Stimulated activated CD8-positive, alpha-beta memory T cell treated with anti-CD3 and anti-CD28 coated beads, Interleukin-4, amount 100 ng/mL, for 24 hours (primary cell): ENCODE measurements at places on chromosomes 6 and 20.

DNA sequence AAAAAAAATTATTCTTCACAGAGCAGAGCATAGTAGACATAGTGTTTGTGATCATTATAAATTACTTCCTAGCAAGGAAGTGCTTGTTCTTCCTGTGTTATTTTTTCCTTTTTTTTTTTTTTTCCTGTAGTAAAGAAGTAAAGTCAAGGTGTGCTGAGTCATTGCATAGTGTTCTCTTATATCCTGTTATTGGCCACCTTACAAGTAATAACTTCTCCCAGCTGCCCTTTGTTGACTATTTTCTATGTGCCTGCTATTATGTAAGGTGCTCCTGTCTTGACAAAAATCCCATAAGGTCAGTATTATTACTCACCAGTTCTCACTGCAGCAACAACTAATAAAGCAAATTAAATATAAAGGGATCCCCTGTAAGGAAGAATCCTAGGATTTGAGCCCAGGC, 195.3 kb downstream of the GJA1 start:
- no peak for DNase-seq

DNA sequence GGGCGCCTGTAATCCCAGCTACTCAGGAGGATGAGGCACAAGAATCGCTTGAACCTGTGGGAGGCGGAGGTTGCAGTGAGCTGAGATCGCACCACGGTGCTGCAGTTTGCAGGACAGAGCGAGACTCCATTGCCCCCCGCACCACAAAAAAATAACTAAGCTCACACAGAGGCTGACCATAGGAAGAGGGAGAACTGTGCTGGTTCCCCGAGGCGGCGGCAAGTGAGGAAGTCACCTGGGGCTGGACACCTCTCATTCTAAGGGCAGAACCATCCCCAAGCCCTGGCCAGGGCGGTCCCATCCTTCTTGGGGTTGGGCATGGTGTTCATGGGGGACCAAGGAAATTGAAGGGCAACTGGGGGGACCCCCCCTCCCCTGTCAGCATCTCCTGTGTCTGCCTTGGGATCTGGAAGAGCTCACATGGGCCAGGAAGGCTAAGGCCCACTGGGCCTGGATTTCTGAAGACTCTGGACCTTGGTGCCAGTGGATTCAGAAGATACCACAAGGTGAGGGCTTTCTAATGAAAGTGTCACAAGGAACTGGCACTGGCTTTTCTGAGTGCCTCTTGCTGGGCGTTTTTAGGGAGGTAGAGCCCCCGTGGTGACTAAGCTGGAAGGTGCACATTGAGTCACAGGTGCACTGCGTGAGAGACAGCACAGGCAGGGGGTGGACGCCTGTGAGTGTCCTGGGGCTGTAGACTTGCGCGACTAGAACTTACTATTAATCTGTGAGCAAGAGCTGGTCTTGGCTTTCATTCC, 11.5 kb downstream of the IRF4 start:
- peak; percentile 42 for DNase-seq

GRCh38 chr20:59782986-59783640, 150.3 kb downstream of the SYCP2 start:
- DNase-seq, result peak; percentile 15

DNA sequence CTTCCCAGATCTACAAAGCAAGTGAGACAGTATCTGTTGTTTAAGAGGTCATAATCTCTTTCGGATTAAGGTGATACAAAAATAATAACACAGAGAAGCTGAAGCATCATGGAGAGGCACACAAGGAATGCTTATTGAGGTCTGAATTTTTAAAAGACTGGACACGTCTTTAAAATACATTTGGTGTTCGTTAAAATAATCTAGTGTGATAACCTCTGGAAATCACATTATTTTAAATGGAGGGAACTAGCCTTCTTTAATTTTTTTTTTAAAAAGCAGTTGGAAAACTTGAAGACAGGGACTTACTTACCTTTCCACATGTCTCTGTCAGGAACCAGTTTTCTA, 1.9 kb upstream of the LRRC1 start:
- DNase-seq, result no peak

DNA sequence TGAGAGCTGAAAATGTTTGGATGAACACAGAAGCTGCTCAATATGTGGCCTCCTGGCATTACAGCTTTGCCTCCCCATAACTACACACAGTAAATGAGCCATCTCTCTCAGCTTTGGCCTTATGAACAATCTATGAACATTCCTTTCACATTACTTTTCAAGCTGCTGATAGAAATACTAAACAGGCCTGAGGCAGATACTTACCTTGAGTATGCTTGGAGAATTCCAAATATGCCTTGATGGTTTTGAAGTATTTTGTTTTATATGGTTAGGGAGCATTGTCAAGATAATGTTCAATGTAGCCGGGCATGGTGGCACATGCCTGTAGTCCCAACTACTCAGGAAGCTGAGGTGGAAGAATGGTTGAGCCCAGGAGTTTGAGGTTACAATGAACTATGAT, 104.5 kb downstream of the CD24 start:
- DNase-seq, result no peak

DNA sequence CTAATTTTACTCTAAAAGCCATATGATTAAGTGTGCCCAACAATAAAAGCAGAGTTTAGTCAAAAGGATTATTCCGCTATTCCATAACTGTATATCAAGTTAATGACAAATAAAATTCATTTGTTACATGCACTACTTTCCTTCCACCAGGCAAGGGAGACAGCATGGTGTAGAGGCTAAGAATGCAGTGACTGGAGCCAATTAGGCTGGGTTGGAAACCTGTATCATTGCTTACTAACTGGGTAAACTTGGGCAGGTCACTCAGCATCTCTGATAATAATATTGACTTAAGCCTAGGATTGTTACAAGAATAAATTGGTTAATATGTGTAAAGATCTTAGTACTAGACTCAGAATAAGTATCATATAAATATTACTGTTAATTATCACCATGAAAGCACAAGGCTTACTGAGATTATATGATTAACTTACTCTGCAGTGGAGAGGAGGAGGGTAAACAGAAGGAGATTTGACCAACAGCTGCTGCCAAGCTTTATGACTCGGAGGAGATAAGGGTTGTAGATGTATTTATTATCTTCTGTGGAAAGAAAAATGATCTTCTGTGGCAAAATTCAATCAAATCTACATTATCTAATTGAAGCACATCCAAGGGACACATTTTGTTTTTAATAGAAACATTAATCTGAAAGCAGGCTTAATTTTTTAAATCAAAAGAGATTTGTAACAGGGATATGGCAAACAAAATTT, 1459.9 kb downstream of the GRIK2 start:
- DNase-seq, result no peak

- no peak for DNase-seq
These were observed 3.4 kb downstream of the UBE3D start for GRCh38 chr6:83062225-83062624.

- DNase-seq, result no peak
These were observed 176.5 kb downstream of the DLL1 start for GRCh38 chr6:170114187-170114945.

DNA sequence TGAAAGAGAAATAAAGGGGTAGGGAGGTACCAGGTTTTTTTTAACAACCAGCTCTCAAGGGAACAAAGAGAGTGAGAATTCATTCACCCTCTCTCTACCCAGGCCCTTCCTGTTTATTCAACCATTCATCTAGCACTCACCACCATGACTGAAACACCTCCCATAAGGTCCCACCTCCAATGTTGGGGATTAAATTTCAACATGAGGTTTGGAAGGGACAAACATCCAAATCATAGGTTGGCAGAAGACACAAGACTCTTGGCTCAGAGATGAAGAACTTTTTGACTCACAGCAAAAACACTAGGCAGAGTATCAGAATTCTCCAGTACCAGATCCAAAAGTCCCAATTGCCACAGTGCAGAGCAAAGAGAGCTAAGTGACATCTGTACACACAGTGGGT, 186.3 kb downstream of the EDN1 start:
- no peak for DNase-seq

- DNase-seq, result no peak
These were observed 9.3 kb downstream of the NAPB start for GRCh38 chr20:23412026-23412425.

DNA sequence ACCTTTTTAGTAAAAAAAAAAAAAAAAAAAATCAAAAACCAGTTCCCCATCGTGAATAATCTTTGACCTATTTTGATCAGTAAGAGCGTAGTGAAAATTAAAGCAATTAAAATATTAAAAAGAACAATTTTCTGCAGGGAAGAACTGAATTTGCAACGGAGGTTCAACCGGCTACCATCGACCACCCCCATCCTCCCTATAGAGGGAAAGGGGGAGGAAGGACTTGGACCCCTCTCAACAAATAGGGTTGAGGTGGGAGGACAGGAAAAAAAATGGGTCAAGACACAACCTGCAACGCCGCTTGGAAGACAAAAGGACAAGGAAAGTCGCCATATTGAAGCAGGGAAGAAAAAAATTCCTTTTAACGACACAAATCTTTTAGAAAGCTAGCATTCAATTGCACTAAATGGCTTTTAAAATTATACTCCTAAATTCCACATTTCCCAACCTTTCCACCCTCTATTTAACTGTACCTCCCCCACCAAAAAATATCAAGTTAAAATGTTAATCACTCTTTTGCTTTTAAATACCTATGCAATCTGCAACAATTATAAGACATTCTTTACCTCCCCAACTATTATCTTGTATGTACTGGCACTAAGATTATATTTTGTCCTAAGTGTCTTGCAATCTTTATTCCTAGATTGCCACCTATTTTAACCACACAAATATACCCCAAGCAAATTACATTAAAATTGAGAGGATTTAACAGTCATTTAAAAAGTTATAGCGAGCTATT, 1.7 kb downstream of the PPP1R10 start:
- no peak for DNase-seq

DNA sequence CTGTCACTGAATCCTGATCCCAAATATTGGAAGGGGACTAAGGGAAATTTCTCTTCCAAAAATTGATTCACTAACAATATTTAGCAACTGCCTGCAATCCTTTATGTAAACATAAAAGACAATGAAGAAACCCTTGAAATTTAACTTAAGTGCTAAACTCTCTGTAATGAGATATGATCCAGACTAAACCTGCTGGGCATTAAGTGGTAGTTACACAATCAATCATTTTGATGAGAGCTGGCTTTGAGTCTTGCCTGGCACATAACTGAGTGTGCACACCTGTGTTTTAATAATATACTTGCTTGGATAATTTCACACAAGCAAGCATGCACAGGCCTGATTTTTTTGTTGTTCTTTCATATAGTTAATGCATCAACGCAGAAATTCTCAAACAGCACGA, 9.8 kb upstream of the ZFP64 start:
- DNase-seq, result no peak

GRCh38 chr20:48601798-48602197, 226.0 kb downstream of the PREX1 start:
- no peak for DNase-seq

GRCh38 chr6:15460110-15460727, 202.6 kb downstream of the DTNBP1 start:
- no peak for DNase-seq

DNA sequence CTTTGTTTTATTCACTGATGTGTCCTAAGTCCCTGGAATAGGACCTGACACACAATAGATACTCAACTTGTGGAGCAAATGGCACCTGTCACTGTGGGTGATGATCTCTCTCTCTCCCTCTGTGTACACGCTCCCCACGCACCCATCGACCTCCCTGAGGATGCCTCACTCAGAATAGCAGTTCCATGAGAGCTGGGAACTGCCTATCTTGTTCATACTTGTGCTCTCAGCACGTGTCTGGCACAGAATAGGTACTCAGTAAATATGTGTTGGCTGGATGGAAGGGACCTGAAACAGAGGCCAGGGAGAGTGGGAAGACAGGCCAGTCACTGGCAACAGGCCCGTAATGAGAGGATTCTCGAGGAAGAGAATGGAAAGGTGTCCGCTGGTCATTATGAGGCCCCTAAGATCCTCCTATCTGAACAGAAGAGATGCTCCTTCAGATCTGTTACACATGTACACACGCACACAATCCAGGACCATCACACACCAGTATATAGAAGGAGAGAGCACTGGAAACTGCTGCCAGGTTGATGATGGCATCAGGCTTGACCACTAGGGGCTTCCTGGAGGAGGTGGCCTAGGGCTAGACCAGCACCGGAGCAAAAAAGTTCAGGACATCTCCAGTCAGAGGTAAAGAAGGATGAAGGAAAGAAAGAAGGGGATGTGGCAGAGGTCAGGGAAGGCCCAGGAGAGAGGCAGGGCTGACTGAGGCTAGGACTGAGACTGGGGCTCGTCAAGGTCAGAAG, 30.9 kb downstream of the VEGFA start:
- DNase-seq, result no peak

- no peak for DNase-seq
These were observed 118.9 kb downstream of the ARMC2 start for GRCh38 chr6:108966855-108967755.

DNA sequence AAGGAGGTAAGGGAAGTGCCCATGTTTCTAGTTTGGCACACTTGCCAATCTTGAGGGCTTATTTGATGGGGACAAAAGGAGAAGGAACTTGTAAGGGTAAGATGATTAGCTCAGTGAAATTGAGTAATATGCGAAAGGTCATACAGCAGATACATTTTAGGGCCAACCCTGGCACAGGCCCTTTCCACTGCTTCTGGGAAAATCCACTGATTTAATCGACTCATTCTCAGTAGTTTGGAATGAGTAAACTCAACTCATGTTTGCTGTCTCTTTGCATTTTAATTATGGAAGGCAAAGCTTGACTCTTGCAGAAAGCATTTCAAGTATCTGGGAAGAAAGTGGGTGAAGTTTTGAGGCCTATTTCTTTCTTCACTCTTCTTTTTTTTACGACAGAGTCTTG, 20.0 kb downstream of the PHF20 start:
- DNase-seq, result no peak

DNA sequence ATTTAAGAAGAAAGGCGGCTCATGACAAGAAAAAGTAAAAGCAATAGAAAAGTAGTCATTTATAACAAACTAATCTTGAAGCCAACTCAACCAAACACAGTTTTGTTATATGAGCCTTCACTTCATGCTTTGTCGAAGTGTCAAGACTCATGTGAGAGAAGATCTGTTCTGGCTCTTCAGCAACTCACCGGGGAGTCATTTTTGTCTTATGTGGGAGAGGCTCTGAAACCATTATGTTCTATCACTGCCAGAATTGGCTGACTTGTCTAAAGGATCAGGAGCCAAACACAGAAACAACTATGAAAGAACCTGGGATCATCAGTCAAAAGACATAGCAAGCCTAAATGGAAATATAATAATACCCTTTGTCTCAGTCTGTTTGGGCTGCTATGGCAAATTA, 105.2 kb downstream of the CDK19 start:
- no peak for DNase-seq

- DNase-seq, result no peak
These were observed 23.6 kb downstream of the TFAP2A start for GRCh38 chr6:10391299-10391630.

GRCh38 chr20:21808863-21809664, 103.6 kb downstream of the PAX1 start:
- no peak for DNase-seq

DNA sequence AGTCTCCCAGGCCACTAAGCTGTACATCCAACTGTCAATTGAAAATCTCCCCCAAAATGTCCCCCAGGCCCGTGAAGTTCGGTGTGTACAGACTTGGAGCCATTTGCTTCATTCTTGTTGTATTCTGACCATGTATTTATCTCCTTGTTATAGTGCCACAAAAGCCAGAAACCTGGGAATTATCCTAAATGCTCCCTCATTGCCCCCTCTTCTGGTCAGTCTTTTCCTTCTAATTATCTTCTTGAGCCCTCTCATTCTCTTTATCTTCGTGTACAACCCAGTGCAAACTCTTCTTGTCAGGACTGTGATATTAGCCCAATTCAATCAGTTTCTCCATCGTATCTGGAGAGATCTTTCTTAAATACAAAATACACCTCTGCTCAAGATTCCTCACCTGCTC, 64.7 kb downstream of the RFX6 start:
- no peak for DNase-seq
